ENCODE measurements at places on chromosomes 4 and X.

DNA sequence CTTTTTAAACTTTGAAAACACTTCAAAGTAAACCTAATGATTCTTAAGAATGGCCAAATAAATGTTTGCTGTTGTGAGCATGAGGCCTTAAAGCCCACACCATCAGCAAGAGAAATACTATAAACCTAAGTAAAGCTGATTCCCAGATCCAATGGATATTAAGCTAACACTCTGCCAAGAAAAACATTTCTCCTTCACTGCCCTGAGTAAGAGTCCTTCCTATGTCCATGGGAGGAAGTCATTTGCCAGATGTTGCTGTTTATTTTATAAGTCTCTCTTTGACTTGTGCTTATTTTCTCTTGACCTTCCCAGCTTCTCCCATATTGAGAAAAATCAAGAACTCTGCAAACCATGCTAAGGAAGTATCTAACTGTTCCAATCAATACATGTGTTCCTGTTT is 154.3 kb upstream of the EDNRA start:
- no peak for DNase-seq

GRCh38 chr4:4182835-4183568 is 43.7 kb downstream of the OTOP1 start:
- DNase-seq: no peak

- DNase-seq: no peak
These were observed 121.9 kb downstream of the RBMX2 start for GRCh38 chrX:130523460-130524394.

- DNase-seq: no peak
These were observed 7.2 kb upstream of the CNGA2 start for GRCh38 chrX:151727346-151727745.

GRCh38 chrX:9884031-9884779 is 83.0 kb upstream of the CLDN34 start:
- DNase-seq: no peak

GRCh38 chr4:73445383-73446335 is 9.6 kb downstream of the AFP start:
- no peak for DNase-seq

- DNase-seq: no peak
These were observed at the start of gene ARX for GRCh38 chrX:25015486-25016360. Gene ARX, minus strand, starts transcription at chrX:25015965. Its CDS starts 228 bp downstream, at chrX:25015737.

- no peak for DNase-seq
These were observed 89.5 kb upstream of the CITED1 start for GRCh38 chrX:72395237-72395636.

- DNase-seq: peak; percentile 31
These were observed 25.8 kb upstream of the CHRNA9 start for GRCh38 chr4:40309250-40309774.

- no peak for DNase-seq
These were observed 29.3 kb downstream of the RGS12 start for GRCh38 chr4:3322059-3322550.

- no peak for DNase-seq
These were observed 172.8 kb upstream of the APOOL start for GRCh38 chrX:84830836-84831235.

- DNase-seq: no peak
These were observed 25.5 kb downstream of the ARHGAP36 start for GRCh38 chrX:131083510-131084142.

DNA sequence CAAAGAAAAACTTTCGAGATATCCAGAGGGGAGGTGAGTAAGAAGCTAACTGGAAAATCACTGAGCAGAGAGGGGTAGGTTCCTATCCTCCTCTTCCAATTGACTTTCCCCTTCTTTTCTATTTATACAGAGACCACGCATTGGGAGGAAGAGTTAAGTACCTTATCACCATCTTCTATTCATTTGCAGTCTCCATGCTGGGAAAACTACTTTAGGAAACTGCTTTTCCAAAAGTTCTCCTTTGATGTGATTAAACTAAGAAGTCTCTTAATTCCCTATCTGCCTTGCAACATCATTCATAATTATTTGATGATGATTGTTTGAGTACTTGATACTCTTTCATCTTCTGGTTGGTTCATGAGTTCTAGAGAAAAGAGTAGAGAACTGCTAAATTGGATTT is 306.6 kb downstream of the PPP3CA start:
- no peak for DNase-seq

DNA sequence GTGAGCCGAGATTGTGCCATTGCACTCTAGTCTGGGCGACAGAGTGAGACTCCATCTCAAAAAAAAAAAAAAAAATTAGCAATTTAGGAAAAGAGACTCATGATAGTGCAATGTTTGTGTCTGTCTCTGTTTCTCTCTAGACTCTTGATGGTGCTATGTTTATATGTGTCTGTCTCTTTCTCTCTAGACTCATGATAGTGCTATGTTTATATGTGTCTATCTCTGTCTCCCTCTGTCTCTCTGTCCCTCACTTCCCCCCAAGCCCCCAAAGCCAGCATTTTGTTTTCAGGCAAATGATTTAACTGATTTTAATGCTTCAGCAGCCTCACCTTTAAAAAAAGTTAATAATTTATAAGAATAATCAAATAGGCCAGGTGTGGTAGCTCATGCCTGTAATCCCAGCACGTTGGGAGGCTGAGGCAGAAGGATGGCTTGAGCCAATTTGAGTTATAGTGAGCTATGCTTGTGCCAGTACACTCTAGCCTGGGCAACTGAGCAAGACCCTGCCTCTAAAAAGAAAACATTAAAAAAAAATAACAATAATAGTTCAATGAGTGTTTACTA is 6.9 kb downstream of the MOB1B start:
- no peak for DNase-seq

GRCh38 chr4:130468340-130468739 is 1372.4 kb downstream of the C4orf33 start:
- DNase-seq: no peak

GRCh38 chrX:68997911-68998310 is 167.3 kb downstream of the PJA1 start:
- no peak for DNase-seq

GRCh38 chr4:84719115-84719514 is 136.2 kb downstream of the CDS1 start:
- no peak for DNase-seq

GRCh38 chr4:175916626-175917351 is 104.7 kb upstream of the GPM6A start:
- DNase-seq: no peak

DNA sequence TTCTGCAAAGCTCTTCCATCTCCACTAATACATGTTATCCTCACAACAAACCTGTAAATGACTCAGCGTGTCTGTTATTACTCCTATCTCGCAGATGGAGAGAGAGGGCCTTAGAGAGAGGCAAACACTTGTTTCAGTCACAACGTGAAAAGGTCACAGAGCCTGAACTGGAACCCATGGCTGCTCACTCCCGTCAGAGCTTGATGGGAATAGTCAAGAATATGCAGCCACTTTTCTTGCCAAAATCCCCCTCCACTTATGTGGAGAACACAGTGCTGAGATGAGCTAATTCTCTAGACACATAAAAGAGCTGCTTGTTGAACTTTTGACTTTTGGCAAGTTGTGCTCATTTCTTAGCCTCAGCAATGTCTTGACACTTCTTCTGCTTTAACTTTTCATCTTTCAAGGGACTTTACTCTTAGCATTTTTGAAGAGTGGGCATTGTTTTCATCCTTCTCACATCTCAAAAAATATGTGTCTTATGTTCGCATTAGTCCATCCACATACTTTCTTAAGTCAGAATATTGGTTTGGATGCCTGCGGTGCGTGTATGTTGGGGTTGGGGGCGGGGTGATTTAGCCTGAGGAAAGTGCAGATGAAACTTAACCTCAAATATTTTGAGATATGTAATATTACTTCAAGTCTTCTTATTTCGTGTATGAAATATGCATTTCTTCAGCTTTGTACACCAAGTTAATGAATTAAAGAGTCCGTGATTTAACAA is 69.2 kb downstream of the SYNPO2 start:
- no peak for DNase-seq

DNA sequence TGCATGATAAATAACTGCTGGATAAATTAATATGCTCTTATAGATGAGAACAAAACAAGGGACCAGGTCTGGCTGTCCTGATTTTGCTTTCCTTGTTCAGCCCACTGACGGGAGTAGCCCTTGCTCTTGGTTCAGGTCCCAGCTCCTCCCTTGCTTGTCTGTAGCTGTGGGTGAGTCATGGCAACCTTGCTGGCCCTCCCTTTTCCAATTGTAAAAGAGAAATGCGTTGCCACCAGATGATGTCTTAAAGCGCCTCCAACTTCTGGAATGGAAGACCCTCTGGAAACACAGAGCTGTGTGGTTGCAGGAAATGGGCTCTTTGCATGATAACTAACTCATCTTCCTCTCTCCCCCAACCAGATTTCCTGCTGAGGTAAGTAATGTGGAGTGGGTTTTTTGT is 171.4 kb downstream of the AASDH start:
- DNase-seq: no peak

DNA sequence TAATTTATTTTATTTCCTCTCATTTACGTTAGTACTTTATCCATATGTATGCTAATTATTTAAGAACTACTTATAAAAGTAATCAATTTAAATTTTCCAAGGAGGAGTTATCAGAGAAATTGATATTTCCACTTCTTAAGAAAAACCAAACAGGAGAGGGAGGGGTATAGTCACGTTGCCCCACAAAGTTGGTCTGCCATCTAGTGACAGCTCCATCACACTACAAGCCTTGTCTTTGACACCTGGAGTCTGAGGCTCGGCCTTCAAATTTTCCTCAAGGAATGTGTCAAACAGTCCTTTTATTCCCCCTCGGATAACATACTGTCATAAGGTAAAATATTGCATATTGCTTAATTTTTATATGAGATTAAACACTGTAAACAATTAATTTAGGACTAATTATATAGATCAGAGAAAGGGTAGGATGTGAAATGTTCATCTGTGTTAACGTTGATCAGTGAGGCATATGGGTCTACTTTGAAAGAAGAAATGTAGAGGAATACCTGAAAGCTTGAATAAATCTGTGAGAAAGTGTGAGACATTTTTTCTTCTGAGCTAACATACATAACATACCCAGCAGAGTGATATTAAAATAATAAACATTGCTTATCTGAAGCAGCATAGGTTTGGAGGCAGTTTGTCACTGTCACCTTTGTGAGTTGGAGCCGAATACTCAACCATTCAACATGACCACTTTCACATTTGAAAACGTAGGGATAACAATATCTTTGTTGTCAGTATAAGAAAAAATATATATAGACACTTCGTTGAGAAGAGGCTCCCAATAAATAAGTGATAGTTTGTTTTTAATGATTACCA is 114.4 kb downstream of the GLRA3 start:
- DNase-seq: peak; percentile 9

DNA sequence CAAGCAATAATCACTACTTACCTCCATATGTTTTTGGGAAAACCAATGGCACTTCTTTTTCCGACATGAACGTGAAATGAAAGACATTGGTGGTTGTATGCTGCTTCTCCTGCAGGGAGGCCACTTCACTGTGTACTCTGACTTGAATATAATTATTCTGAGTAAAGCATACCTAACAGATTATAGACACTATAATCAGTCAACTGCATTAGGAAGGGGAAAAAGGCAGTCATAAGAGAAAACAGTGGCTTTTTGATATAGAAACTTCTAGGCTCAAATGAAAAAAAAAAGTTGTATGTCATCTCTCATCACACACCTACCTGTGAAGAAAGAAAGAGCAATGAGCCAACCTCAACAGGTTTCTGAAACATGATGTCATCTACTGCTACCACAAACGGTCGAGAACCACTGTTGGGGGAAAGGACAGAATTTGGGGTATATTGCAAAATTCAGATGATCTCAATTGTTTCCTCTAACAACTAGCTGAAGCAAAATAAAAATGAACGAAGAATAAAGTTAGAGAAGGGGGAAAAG is 37.4 kb downstream of the PRDX4 start:
- DNase-seq: no peak

Measured in HS-27A (cell line).